ENCODE measurements at places on chromosomes 6 and 20. TPM values are rescaled to one million over a fixed set of nuclear protein-coding genes. Genes with fewer than 3 reads are reported as not detected.
A peak's percentile ranks its signal among the peaks of the same experiment; 100 is the strongest.

Gene LAMA2
- 0.04 TPM for total RNA-seq

GRCh38 chr6:60952500-60952899 is 1333.5 kb downstream of the KHDRBS2 start:
- no peak for DNase-seq
- H3K4me1 ChIP-seq, result no peaks in the 10 kb centered on the region
- H3K27me3 ChIP-seq, result no peaks in the 10 kb centered on the region
- H3K36me3 ChIP-seq, result no peaks in the 10 kb centered on the region
- H3K27ac ChIP-seq, result no peak overlapping the region

DNA sequence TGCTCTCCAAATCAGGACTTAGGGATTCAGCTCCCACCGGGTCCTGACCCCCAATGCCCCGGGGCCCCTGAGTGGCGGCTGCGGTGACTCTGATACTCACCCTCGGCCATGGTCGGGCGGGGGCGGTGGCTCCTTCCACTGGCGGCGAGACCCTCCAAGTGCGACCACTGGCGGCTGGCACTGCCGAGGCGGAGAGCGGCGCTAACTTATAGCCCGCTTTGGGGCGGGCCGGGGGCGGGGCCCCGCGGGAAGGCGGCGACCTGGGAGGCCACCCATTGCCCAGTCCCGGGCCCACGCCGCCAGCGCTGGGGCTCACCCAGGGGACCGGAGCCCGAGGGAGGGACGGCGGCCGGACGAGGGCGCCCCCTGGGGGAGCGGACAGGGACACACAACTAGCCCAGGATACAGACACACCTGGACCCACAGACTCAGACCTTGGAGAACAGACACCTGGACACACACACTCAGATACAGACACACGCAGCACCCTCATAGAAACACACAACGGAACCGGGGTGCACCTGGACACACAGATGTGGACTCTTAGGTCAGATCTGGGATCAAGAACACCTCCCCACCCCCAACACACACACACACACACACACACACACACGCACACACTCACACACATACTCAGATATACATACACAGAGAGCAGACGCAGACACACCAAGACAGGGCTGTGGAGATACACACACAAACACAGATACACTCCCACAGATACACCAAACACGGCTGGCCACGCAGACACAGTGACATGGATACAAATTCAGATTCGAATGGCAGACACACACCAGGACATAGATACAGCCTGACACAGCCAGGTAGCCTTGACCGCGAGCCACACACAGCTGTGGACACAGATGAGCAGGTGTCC is at the start of gene TGM2:
TGM2 (minus strand) TSS at position 182 of the 877 bp plus-strand sequence; CDS start at position 110, 72 bp downstream.
- no peaks in the 10 kb centered on the region for H3K27me3 ChIP-seq
- DNase-seq, result peak; percentile 80
- H3K36me3 ChIP-seq, result no peaks in the 10 kb centered on the region
- H3K4me1 ChIP-seq, result peaks cover 4% of the 10 kb centered on the region
- H3K4me3 ChIP-seq, result no peak within 1 kb of the TSS

- DNase-seq, result no peak
- no peaks in the 10 kb centered on the region for H3K27me3 ChIP-seq
- no peaks in the 10 kb centered on the region for H3K4me1 ChIP-seq
These were observed 27.8 kb upstream of the MROH8 start for GRCh38 chr20:37207171-37207570.

DNA sequence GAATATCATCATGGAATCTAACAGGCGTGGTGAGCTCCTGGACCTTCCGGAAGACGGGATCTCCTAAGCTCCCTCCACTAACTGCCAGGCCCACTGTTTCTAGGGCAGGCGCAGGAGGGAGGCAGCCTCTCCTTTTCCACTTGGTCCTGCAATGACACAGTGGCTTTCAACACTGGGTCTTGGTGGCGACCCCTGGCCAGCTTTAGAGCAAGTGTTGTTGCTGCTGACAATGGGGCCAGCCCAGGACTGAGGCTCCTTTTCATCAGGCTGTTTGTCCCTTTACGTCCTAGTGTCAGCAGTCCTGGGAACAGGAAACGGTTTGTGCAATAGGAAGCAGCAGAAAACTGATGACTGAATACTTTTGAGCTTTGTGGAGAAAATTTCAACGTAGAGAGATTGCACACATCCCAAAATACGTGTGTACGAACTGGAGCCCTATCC is 9.7 kb upstream of the QKI start:
- H3K36me3 ChIP-seq, result no peaks in the 10 kb centered on the region
- no peak for DNase-seq

DNA sequence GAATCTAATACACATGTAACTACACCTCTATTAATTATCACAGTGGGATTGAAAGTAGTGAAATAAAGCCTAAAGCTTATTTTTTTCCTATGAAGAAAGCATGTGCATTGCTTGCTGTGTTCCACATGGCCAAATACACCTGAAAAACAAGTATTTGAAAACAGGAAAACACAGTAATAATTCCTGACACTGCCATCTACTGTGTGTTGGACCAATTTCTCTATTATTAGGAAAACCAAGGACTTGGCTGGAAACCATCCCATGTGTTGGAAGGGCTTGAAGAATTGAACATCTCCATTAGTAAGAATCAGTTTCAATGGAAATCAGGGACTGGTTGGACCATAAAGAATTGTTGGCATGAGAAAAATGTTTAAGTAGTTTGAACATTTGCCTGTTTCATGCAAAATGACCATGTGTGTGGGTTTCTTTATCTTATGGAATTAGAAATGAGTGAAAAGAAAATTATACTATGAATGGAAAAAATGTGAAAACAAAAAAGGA is 124.1 kb downstream of the PHF3 start:
- no peaks in the 10 kb centered on the region for H3K4me1 ChIP-seq
- H3K27me3 ChIP-seq, result no peaks in the 10 kb centered on the region
- no peak overlapping the region for H3K4me3 ChIP-seq
- no peaks in the 10 kb centered on the region for H3K36me3 ChIP-seq

Gene PBOV1
- total RNA-seq, result not detected

- no peaks in the 10 kb centered on the region for H3K36me3 ChIP-seq
- no peak overlapping the region for H3K27ac ChIP-seq
- no peak overlapping the region for H3K4me3 ChIP-seq
- no peaks in the 10 kb centered on the region for H3K4me1 ChIP-seq
- DNase-seq, result no peak
These were observed 62.6 kb upstream of the THEMIS start for GRCh38 chr6:127963495-127963894.

DNA sequence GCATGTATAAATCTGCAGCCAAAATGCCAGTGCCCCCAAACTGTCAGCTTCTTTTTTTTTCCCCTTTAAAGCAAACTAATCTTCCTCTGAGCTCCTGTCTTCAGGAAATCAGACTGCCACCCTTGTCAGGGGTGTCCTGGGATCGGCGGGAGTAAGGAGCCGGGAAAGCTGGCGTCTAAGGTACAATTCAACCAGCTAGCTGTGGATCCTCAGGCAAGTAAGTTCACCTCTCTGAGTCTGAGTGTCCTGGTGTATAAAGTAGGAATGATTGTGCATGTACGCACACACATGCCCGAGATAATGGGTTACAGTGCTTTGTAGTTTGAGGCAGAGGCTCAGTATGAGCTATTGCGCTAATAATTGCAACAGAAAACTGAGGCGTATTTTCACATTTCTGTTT is 98.3 kb downstream of the ANKRD60 start:
- H3K27me3 ChIP-seq, result no peaks in the 10 kb centered on the region
- no peak for DNase-seq
- no peaks in the 10 kb centered on the region for H3K36me3 ChIP-seq
- no peak overlapping the region for H3K27ac ChIP-seq
- no peak overlapping the region for H3K4me3 ChIP-seq

- no peaks in the 10 kb centered on the region for H3K27me3 ChIP-seq
- no peaks in the 10 kb centered on the region for H3K36me3 ChIP-seq
- H3K4me3 ChIP-seq, result no peak overlapping the region
- no peaks in the 10 kb centered on the region for H3K4me1 ChIP-seq
- no peak for DNase-seq
These were observed 417.9 kb downstream of the CD109 start for GRCh38 chr6:74113901-74114300.

DNA sequence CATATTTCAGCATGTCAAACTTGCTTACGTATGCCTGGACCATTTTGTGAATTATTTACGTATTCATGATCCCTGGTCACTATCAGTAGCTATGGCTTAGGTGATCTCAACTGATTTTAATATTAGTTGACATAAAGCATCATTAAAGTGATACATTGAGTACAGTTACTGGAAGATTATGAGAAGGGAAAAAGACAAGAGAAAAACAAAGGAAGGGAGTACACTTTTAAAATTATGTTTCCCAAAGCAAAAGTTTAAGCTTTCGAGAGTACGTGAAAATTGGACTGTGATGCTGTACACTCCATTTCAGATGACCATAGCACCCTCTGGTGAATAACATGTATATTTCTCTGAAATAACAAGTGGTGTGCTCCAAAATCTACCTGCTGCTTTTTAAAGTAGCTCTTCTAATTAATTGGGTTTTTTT is 215.0 kb upstream of the HSF2 start:
- no peak overlapping the region for H3K27ac ChIP-seq
- H3K4me1 ChIP-seq, result no peaks in the 10 kb centered on the region
- H3K27me3 ChIP-seq, result no peaks in the 10 kb centered on the region
- H3K36me3 ChIP-seq, result no peaks in the 10 kb centered on the region

- no peaks in the 10 kb centered on the region for H3K4me1 ChIP-seq
- H3K4me3 ChIP-seq, result no peak overlapping the region
- H3K36me3 ChIP-seq, result no peaks in the 10 kb centered on the region
- no peaks in the 10 kb centered on the region for H3K27me3 ChIP-seq
- no peak for DNase-seq
These were observed 6.5 kb downstream of the BMP5 start for GRCh38 chr6:55868771-55869479.

GRCh38 chr6:127114214-127114760 is 4.2 kb upstream of the RSPO3 start:
- H3K4me3 ChIP-seq, result no peak overlapping the region
- DNase-seq, result no peak
- no peaks in the 10 kb centered on the region for H3K27me3 ChIP-seq
- H3K4me1 ChIP-seq, result peaks cover 2% of the 10 kb centered on the region
- H3K36me3 ChIP-seq, result no peaks in the 10 kb centered on the region

Gene RIMS1
- total RNA-seq, result not detected

- H3K4me3 ChIP-seq, result no peak overlapping the region
- H3K27me3 ChIP-seq, result no peaks in the 10 kb centered on the region
- no peak for DNase-seq
These were observed 26.5 kb downstream of the PDE10A start for GRCh38 chr6:165636402-165637048.

GRCh38 chr6:82385102-82385501 is 21.5 kb downstream of the TPBG start:
- H3K27ac ChIP-seq, result no peak overlapping the region
- no peak overlapping the region for H3K4me3 ChIP-seq
- DNase-seq, result no peak

DNA sequence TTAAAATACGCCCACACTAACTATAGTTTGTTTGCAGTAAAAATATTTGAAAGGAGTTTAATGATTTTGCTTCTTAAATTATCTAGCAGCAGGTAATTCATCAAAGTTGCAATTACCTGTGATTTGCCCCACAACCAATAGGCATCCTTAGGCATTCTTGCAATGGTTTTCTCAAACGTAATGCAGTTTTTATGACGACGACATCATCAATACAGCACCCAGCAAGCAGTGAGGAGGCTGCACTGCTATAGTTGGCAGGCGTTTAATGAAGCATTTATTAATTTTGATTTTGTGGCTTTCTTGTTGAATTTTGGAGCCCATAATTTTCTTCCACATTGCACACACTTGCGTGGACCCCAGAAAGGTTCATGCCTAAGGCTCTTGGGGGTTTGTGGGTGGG is 28.1 kb upstream of the APCDD1L start:
- DNase-seq, result no peak
- H3K27me3 ChIP-seq, result 0 out of 2 replicates have a peak, but pooled peaks cover 2% of the 10 kb centered on the region
- H3K4me1 ChIP-seq, result no peaks in the 10 kb centered on the region
- H3K4me3 ChIP-seq, result no peak overlapping the region

Gene PCK1
- total RNA-seq, result 2.5 TPM

GRCh38 chr6:4777394-4777935 is 1.3 kb downstream of the CDYL start:
- H3K4me3 ChIP-seq, result peak overlapping the region; percentile 63
- H3K27me3 ChIP-seq, result peaks cover 6% of the 10 kb centered on the region
- peak; percentile 48 for DNase-seq
- H3K27ac ChIP-seq, result no peak overlapping the region
- H3K36me3 ChIP-seq, result no peaks in the 10 kb centered on the region
- peaks cover 10% of the 10 kb centered on the region for H3K4me1 ChIP-seq

- no peaks in the 10 kb centered on the region for H3K36me3 ChIP-seq
- no peaks in the 10 kb centered on the region for H3K4me1 ChIP-seq
- DNase-seq, result no peak
- H3K27ac ChIP-seq, result no peak overlapping the region
- H3K27me3 ChIP-seq, result no peaks in the 10 kb centered on the region
These were observed 85.3 kb downstream of the LINC00237 start for GRCh38 chr20:21020659-21021471.

- peaks cover 12% of the 10 kb centered on the region for H3K4me1 ChIP-seq
- H3K4me3 ChIP-seq, result no peak overlapping the region
- no peaks in the 10 kb centered on the region for H3K27me3 ChIP-seq
- no peaks in the 10 kb centered on the region for H3K36me3 ChIP-seq
These were observed 6.4 kb upstream of the PMEPA1 start for GRCh38 chr20:57716202-57716601.

DNA sequence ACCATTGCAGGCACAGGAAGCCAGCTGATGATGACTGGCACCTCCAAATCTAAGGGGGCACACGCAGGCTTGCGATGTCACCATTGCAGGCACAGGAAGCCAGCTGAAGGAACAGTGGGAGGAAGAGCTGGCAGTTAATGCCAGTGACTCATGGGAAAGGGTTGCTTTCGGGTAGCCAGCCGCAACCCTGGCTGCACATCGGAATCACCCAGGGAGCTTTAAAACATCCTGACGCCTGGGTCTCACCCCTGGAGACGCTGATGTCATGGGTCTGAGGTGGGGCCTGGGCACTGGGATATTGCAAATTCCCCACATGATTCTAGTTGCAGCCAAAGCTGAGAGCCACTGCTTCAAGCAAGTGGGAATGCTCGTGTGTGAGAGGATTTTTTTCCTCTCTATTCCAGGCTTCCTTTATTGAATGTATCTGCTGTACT is 16.1 kb upstream of the CCN6 start:
- no peaks in the 10 kb centered on the region for H3K27me3 ChIP-seq
- H3K4me1 ChIP-seq, result peaks cover 3% of the 10 kb centered on the region
- H3K4me3 ChIP-seq, result no peak overlapping the region

Gene MTG2
- 31.5 TPM for total RNA-seq

Gene PHACTR3
- not detected for total RNA-seq

DNA sequence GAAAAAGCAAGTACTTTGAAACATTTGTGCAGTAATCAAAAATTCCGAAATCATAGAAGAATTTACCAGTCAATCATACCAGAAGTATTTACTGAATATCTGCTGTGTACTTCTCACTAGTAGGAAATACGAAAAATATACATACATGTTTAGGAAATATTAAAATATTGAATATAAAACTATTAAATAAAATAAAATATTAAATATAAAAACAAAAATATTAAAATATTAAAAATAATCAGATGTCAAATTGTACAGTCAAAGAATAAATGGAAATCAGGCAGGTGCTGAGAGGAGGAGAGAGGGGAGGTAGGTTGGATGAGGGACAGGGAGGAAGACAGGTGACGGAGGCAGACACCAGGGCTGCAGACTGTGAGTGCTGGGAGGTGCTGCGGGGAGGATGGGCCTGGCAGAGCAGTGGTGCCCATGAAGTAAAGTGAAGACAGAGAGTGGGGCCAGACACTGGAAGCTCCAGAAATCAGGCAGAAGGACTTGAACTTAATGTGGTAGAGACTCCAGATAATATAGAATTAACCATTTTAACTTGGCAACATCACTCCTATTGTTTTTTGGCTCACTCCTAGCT is 55.9 kb downstream of the PRKN start:
- no peak for DNase-seq
- no peaks in the 10 kb centered on the region for H3K36me3 ChIP-seq
- no peak overlapping the region for H3K27ac ChIP-seq
- H3K4me3 ChIP-seq, result no peak overlapping the region
- no peaks in the 10 kb centered on the region for H3K27me3 ChIP-seq
- H3K4me1 ChIP-seq, result no peaks in the 10 kb centered on the region
